T-helper 22 cell (primary cell): ENCODE measurements at places on chromosomes 6 and 20.

DNA sequence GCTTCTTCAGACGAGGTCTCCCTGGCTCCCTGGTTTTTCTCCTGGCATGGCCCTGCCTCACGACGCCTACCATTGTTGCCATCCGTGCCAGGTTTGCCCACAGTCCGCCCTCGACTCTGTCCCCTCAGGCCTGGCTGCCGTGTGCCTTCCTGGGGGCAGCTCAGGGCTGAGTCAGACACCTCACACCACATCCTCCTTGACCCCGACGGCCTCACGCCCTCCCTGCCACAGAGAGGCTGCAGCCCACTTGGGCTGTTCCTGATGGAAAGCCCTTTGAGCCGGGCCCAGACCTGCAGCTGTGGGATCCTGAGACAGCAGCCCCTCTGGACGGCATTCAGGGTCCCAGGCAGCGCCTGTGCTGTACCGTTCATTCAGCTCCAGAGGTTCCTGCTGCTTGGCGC is 108.3 kb downstream of the PSMB1 start:
- DNase-seq: no peak

- DNase-seq: no peak
Observed at GRCh38 chr6:62236784-62237183, 49.2 kb downstream of the KHDRBS2 start.

GRCh38 chr20:58133020-58133808 is 95.2 kb downstream of the ANKRD60 start:
- DNase-seq: no peak

GRCh38 chr20:43844778-43845614 is 69.7 kb upstream of the TOX2 start:
- DNase-seq: no peak

DNA sequence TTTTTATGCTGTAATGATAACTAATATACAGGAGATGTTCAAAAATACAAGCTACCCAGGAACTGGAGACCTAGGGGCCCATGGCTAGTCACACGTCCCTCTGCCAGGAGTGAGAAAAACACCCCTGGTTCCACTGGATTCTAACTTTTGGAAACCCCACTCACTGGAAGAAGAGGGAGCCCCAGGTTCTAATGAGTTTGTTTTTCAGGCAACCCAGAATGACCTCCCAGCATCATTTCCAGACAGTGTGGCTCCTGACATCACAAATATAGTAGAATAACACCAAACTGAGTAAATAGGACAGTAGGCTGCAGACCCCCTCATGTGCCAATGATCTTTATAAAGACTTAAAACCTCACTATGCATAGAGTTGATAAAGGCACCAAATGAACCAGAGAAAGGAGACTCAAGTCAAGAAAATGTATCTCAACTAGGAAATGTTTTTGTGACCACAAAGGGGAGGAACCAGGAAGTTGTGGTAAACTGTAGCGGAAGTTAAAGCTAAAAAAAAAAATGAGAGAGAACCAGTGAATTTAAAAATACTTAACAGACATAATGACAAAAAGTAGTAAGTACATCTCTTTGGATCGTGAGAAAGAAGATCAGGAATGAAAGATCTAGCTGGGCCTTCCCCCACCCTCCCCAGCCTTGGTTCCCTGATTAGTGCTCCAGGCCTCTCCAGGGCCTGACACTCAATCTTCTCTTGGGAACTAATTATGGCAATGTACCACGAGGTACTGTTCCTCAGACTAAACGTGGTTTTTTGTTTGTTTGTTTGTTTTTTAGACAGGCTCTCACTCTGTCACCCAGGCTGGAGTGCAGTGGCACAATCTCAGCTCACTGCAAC is 19.8 kb downstream of the HLA-E start:
- DNase-seq: no peak

GRCh38 chr6:105091140-105091829 is 88.5 kb downstream of the POPDC3 start:
- DNase-seq: no peak

DNA sequence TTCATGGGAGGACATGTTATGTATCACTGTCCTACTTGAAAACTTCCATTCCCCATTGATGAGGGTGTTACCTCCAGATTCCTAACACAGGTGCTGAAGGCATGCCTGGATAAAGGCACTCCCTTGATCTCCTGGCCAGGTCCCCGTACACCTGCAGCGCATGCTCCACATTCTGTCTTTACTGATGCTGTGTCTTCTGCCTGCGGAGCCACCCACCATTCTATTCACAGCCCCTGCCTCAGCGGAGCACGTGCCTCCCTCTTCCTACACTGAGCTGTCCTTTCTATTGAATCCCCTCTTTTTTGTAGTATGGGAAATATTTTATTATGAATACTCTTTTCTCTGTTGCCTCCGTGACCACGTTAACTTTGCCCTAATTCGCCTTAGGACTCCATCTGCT is 25.0 kb downstream of the PTPN1 start:
- no peak for DNase-seq
